Activated T-cell treated with anti-CD3 and anti-CD28 coated beads for 1 hour (primary cell): ENCODE measurements at places on chromosomes 3 and 15.

DNA sequence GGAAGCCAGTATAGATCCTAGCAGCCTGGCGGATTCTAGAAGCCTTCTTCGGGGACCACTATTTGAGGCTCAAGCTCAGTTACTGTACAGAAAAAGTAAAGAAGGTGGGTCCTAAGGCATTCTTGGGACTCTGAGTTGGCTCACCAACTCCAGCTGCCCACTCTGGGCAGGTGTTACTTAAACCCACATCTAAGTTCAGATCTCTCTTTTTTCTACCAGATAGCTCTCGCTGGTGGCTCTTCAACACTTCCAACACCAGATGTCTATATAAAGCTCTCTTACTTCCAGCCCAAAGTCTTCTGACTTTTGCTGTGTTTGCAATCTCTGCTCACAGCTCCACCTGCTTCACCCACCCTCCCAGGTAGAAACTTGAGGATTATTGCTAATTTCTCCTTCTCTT is 232.8 kb upstream of the TPRG1 start:
- DNase-seq, result no peak

GRCh38 chr3:134797057-134797740 is 2.1 kb downstream of the EPHB1 start:
- DNase-seq, result no peak

- no peak for DNase-seq
These were observed 5.2 kb upstream of the TOPAZ1 start for GRCh38 chr3:44236485-44236908.

GRCh38 chr3:118909763-118910162 is 124.9 kb downstream of the IGSF11 start:
- DNase-seq, result no peak

DNA sequence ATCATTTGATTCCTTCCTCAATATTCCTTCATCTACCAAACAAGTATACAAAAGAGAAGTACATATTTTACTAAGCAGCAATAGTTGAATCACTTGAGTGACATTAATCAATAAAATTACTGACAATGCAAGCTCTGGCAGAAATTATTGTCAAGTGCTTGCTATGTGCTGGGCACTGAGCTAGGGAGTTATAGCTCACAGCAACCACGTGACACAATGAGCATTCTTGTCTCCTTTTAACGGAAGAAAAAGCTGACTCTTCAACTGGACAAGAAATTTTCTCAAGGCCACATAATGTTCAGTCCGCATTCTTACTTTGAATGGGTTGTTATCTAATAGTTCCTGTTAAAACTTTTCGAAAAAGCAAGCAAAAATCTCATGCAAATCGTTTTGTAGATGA is 500.1 kb downstream of the PYDC2 start:
- DNase-seq, result no peak

- DNase-seq, result no peak
These were observed 5.9 kb downstream of the ZDHHC23 start for GRCh38 chr3:113953677-113954076.

GRCh38 chr3:153574445-153574844 is 412.4 kb downstream of the RAP2B start:
- DNase-seq, result no peak

DNA sequence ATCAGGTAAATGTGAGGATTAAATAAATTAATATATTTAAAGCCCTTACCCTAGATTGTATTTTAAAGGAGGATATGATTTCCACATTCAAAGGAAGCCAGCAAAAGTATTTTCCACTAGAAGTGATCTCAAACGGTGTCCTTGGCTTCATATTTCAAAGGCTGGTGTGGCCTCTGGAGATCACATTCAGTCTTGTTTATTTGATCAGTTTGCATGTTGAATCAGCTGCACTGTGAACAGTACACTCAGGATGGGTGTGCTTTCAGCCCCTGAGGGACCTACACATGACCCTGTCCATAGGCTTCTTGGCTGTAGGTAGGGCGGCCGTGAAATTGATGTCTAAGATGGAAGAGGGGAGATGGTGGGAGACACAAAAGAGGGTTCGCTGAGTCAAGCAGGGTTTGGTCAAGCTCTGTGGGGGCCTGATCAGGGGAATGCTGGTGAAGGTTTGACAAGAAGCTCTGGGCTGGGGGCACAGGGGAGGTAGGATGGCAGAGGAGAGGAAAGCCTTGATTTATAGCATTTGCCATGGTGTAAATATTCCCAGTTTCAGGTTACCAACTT is 21.9 kb downstream of the CYP8B1 start:
- DNase-seq, result no peak

- no peak for DNase-seq
These were observed 57.9 kb downstream of the ACAP2 start for GRCh38 chr3:195384952-195385351.

GRCh38 chr3:62621176-62621575 is 247.8 kb upstream of the FEZF2 start:
- no peak for DNase-seq

DNA sequence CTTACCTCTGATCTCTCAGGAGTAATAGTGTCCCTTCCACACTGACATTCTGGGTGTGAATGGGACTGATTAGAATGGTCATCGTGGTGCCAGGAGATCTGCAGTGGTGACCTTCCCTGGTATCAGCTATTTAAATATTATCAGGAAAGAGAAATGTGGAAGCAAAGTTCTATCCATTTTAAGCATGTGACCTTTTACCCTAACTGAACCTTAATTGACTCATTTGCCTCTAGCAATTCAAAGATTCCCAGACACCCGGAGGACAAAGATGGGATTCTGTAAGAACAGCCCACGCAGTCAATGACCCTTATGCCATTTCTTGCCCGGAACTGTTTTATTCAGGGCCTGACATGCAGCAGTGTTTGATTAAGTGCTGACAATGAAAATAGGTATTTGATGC is 10.3 kb downstream of the LIPC start:
- DNase-seq, result no peak

DNA sequence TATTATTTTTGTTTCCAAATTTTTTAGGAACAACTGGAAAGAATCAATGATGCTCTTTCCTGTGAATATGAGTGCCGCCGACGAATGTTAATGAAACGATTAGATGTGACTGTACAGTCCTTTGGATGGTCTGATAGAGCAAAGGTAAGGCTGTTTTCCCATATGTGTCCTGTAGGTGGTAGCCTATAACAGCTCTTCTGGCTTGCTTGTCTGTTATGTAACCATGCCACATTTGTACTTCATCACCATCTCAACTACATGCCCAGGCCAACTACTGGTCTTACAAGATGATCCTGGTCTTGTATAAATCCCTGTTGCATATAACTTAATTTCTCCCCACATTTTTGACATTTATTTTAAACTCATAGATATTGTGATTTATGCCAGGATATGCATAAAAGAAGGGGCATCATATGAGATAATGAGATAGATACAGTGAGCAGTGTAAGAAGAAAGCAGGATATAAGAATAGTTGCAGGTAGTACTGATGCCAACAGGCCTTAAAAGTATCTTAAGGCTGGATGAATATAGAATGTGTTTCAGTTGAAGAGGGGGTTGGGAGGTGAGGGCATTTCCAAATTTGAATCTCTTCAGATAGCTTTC is 20.3 kb downstream of the FAM98B start:
- DNase-seq, result no peak

DNA sequence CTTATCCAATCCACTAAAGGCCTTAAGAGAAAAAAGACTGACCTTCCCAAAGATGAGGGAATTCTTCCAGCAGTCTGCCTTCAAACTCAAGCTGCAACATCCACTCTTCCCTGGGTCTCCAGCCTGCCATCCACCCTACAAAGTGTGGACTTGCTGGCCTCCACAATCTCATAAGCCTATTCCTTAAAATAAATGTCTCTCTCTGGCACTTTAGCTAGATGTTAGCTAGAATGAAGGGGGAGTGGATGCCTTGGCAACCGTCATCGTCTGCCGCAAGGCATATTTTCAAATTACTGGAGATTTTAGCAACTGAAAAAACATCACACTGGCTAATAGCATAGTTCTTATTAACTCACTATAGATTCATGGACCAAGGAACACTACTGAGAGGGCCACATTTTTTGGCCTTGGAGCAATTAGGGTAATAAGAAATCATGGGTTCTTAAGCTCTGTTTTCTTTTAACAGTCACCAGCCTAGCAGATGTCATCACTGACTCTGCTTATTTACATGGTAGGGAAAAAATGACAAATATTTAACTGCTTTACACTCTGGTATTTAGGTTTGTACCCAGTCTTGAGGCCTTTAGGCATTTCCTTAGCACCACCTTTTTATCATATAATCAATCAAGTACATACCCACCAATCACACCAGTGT is 245.3 kb downstream of the MYRIP start:
- no peak for DNase-seq

DNA sequence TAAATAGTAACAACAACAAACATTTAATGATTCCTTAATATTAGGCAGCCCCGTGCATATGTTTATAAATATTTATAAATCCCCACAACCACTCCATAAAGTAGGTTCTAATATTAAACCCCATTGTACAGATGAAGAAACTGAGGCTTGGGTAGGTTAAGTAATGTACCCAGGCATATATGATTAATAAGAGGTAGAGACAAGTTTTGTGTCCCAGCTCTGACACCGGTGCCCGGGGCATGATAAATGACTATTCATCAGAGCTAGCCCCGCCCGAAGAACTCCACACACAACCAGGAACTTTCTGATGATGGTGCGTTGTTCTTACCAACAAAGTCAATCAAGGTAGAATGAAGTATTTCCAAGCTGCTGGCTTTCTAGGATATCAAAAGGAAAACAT is 19.4 kb downstream of the CDCP1 start:
- DNase-seq, result no peak

DNA sequence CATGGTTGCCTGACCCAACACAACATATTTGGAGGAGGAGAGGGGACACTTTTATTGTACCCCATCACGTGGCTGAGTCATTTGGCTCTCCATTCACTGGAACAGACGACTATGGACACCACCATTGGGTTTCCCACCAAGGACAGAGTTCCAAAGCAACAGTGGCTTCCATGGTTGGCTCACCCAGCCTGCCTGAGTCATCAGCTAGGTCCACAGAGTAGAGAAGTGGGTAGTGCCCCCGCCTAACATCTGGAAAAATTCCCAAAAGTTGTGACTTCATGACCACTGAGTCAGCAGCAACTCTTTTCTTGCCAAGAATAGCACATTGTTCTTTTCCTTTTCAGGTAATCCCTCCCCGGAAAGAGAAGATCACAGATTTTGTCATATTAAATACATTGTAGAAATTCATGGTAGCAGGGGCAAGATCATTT is 3.0 kb upstream of the PPP1R2 start:
- no peak for DNase-seq

DNA sequence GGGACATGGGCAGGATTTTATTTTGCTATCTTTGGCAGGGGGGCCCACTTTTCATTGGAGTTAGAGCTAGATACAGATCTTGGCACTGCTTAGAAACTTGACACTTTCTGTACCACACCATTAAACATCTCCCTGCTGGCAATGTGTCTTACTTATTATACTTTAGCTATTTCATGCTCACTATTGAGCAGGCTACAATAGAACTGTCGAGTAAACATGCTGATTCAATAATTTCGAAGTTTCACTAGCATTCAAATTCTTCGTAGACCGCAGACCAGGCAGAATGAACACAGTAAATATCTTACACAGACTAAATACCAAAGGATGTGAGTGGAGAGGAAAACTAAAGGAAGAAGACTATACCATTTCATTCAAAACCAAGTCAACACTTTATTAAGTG is 180.8 kb downstream of the UNC13C start:
- DNase-seq, result no peak

DNA sequence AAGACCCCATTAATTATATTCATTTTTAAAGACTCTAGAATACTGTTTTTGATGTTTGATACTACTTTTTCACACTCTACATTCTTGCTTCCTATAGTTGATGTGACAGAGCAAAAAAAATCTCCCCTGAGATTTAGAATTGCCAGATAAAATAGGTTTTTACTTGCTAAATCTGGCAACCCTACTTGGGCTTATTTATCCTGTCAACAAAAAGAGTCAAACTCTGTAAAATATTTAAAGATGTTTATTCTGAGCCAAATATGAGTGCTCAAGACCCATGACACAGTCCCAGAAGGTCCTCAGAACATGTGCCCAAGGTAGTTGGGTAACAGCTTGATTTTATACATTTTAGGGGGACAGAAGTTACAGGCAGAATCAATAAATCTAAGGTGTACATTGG is 72.3 kb downstream of the DAPK2 start:
- no peak for DNase-seq

DNA sequence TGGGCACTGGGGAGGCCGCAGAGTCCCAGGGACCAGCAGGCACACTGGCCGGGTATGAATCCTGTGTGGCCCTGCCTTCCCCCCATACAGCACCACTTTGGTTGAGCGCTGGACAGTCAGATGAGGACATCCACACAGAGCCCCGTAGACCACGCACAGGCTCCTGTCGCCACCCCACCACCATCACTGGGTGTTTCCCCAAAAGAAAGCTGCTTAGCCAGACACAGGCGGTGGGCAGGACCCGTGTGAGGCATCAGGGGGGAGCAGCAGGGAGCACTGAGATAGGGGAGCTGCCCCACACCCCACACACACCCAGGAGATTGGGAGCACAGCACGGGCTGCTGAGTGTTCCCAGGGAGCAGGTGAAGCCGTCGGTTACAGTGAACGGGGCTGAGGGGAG is 42.4 kb upstream of the SLC41A3 start:
- no peak for DNase-seq

DNA sequence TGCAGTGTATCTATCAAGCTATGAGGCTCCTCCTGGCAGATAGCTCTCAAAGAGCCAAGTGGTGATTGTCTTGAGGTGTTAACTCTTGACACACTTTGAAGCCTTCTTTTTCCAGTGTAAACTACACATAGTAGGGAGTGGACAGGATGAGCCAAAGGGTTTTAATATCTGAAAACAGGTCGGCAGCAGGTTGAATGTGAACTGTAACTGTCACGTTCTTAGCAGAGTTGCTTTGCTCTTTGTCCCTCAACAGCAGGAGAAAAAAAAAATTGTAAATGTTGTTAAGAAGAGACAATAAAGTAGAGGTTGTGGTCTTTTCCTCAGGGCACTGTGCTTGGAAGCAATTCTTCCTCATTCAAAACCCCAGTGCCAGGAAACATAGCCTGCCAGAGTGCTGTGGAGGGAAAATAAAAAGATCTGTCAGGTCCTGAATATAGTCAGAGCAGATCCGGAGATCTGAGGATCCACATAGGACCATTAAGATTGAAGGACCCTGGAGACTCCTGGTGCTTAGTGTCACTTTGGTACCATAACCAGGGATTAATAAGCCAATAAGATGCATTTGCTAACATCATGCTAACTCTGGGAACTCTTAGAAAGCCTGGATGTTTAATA is 229.7 kb downstream of the NAALADL2 start:
- DNase-seq, result no peak

DNA sequence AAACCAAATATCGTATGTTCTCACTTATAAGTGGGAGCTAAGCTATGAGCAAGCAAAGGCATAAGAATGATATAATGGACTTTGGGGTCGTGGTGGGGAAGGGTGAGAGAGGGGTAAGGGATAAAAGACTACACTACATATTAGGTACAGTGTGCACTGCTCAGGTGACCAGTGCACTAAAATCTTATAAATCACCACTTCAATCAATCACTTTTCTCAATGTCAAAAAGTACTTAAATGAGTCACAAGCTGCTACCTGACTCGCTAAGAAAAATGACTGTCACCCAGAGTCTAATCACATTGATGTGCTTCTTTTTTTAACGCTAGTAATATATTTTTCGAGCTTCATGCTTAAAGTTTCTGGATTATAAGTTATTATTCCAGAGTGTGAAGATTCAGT is 95.5 kb downstream of the CBLB start:
- no peak for DNase-seq
